CD8-positive, alpha-beta T cell (primary cell): ENCODE measurements at places on chromosomes 1 and 21.

GRCh38 chr1:4655674-4656532 lies 1.5 kb downstream of the AJAP1 start:
- peak; percentile 13 for DNase-seq

DNA sequence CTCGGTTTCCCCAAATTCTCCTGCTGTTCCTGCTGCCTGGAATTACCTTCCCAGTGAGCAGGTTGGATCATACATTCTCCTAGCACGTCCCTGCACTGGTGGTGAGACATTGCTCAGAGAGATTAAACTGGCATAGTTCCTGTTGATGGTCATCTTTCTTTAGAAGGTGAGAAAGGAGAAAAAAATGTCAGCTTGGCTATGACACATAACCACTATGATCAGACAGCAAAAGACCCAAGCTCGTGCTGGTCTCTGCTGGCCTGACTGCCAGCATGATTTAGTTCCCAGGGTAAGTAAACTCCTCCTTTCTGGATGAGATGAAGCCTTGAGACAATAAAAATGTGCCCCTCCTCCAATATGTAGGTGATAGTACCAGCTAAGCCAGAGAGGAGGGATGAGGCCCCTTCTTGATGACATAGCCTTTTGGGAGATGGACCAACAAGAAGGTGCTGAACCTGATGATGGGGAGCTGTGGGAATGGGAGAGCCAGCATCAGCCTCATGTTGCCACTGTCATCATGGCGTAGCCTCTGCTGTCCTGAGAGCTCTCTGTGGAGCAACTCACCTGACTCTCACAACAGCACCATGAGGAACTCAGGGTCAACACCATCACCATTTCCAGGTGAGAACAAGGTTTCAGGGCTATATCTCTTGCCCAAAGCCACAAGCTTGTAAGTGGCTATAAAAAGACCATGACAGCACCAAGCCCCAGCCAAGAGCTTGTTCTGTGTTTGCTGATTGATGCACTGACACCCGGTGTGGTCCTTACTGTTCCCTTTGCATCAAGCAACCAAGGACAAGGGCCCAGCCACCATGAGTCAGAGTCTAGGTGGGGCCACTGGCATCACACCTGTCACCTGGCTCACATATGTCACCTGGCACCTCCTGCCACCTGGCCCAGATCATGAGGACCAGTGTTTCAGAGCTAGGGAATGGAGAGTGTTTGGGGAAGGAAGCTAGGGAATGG lies 200.0 kb downstream of the MATN1 start:
- DNase-seq, result no peak

DNA sequence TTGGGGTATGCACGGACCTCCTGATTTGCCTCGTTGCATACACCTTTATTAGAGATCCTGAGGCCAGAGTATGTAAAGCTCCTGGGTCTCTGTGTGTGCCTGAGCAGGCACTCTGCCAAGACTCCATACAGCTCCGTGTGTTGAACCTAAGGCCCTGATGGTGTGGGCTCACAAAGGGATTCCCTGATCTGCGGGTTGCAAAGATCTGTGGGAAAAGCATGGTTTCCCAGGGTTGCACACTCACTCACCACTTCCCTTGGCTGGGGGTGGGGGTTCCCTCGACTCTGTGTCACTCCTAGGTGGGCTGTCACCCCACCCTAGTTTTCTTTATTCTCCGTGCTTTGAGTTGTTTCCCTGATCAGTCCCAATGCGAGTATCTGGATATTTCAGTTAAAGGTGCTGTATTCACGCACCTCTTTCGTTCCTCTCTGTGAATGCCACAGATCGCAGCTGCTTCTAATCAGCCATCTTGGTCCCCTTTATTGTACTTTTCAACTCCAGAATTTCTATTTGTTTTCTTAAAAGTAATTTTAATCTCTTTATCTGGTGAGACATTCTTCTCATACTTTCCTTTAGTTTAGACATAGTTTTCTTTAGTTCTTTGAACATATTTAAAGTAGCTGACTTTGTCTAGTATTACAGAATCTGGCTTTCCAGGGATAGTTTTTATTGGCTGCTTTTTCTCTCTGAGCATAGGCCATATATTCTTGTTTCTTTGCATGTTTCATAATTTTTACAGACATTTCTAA lies 39.0 kb upstream of the F3 start:
- no peak for DNase-seq

DNA sequence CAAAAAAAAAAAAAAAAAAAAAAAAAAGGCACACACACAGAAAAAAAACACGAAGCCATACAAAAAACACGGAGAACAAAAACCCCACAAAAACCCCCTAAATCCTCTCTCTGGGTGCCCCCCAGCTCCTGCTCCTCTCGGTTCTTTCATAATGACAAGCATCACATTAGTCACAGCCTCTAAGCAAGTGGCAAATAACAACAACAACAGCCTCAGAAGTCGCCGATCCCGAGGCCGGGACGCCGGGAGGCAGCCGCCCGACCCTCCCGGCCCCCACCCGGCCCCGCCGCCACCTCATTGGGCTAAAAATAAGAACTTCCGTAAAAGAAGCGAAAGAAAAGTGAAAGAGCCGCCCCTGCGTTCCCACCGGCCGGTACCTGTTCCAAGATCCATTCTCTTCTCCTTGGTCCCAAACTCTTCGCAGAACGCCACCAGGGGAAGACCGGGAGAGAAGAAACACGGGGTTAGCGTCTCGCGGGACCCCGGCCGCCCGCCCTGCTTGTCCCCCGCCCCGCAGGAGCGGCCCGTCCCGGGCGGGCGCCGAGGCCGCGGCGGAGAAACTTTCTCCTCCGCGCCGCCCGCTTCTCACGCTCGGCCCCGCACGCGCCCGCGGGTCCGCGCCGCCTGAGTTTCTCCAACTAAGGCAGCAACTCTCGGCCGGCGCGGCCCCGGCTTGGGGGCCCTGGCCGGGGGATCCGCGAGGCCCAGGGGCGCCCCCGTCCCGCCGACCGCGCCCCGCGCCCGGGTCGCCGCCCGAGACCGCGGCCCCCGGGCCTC lies 102.8 kb downstream of the CASZ1 start:
- peak; percentile 19 for DNase-seq

- no peak for DNase-seq
Observed at GRCh38 chr1:244817415-244817894, 18.0 kb upstream of the COX20 start.

- no peak for DNase-seq
Observed at GRCh38 chr1:232388363-232388762, 241.6 kb downstream of the SIPA1L2 start.

- no peak for DNase-seq
Observed at GRCh38 chr1:62263814-62264353, 55.4 kb downstream of the KANK4 start.

DNA sequence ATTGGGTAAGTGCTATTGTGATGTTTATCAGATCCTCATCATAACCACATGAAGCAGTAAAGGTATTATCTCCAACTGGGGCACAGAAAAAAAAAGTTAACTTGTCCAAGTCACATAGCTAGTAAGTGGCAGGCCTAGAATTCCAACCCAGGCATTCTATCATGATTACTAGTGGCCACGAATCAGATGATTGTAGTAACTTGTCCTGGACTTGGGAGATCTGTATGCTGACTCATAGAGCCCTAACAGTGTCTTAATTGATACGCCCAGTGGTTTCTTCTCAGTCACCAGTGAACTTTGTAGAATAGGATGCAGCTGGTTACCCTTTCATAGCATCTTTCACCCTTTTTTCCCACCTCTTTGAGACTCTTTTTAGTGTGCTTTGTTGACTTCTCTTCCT lies 91.1 kb upstream of the UBE2U start:
- no peak for DNase-seq

DNA sequence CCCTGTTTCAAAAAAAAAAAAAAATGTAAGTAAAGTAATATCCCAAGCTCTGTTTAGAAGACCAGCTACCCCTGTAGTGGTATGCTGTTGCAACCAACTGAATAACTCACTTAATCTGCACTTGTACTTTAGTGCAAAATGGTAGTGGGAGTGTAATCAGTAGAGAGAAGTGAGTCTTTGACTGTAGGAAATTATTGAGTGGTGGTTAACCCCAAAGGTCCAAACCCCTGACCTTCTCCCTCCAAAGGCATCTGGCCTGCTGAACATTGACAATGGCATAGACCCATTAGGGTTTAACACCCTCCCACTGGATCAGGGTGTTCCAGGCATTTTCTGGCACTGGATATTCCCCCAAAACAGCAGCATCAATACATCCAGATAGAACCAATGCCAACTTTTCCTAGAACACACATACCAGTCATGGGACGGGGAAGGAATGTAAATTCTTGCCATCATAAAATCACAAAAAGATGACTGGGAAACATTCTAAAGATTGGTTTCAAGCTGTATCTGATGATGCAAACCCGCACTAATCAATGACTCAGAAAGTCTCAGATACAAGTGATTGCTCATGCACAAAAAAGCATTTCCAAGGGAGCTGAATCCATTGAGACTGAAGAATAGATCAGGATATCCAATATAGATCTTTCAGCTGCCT lies 110.3 kb downstream of the MRPL39 start:
- DNase-seq, result no peak

- no peak for DNase-seq
Observed at GRCh38 chr1:93667642-93668041, 14.0 kb downstream of the BCAR3 start.
